ENCODE measurements at places on chromosomes 16 and 17.

DNA sequence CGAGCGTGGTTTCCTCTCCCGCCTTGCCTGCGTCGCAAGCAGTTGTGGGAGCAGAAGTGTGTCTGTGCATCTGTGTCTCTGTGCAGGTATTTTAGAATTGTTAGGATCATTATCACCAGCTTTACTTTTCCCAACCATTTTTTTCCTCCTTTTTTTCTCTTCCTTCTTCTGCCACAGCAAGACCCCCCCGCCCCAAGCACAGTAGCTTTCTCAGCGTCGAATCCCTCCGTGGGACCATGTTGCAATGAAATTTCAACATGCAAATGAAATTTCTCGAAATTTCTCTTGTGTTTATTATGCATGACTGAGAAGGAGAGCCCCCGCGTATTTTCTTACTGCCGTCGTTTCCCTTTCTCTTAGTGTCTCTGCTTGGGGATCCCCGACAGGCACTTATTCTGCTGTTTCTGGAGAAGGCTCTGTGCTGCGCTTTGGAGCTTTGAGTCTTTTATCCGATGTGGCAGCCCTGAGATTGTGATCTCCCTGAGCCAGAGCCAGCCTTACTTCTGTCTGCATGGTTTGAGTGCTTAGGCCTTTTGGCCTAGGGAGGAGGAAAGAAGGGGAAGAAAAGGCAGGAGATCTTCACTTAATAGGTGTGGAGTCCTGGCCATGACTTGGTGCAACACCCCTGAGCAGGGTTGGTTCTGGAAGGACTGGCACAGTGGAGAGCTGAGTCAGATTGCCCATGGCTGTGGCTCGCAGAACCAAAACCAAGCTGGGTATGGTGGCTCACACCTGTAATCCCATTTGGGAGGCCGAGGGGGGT, 5.0 kb downstream of the ARMC7 start:
- DNase-seq = no peak

DNA sequence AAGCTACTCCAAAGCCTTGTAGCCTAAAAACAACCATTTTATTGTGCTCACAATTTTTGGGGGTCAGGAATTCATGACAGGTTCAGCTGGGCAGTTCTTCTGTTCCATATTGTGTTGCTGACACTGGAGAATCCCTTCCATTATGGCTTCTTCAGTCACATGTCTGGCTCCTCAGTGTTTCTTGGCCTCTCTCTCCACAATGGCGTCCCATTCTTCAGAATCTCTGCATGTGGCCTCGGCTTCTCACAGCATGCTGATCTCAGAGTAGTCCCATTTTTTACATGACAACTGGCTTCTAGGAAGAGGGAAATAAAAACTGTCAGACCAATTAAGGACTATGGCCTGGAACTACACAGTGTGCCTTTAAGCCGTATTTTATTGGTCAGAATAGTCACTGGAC, 49.7 kb downstream of the NF1 start:
- DNase-seq = no peak

DNA sequence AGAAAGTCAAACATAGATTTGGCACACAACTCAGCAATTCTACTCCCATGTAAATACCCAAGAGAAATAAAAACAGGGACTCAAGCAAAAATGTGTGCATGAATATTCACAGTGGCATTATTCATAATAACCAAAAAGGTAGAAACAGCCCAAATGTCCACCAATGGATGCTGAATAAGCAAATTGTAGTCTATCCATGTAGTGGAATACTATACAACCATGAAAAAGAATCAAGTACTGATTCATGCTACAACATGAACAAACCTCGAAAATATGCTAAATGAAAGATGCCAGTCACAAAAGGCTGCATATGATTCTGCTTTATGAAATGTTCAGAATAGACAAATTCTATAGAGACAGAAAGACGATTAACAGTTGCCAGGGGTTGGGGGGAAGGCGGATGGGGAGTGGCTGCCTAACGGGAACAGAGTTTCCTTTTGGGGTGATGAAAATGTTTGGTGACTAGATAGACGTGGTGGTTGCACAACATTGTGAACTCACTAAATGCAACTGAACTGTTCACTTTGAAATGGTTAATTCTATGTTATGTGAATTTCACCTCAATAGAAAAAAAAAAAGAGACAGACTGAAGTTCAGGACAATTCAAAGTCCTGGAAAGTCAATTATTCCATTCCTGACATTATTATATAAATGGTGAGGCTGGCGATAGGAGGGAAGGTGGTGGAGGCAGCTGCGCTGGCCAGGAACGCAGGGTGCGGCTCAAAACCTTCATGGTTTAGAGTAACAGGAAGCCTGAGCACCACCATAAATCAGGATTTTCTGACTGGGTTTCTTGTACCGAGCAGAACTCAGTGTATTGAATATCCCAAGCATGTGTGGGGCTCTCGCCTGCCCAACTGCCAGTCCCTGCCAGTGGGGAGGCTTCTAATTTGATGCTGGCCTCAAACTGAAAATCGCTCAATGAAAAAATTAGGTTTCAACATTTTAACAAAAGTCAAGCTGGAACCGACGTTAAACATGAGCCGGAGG, 300.9 kb downstream of the C16orf95 start:
- no peak for DNase-seq

- no peak for DNase-seq
Measured at GRCh38 chr17:6940186-6940649, 55.6 kb upstream of the ALOX12 start.

- DNase-seq = no peak
Measured at GRCh38 chr17:17693253-17694168, 12.3 kb downstream of the RAI1 start.

DNA sequence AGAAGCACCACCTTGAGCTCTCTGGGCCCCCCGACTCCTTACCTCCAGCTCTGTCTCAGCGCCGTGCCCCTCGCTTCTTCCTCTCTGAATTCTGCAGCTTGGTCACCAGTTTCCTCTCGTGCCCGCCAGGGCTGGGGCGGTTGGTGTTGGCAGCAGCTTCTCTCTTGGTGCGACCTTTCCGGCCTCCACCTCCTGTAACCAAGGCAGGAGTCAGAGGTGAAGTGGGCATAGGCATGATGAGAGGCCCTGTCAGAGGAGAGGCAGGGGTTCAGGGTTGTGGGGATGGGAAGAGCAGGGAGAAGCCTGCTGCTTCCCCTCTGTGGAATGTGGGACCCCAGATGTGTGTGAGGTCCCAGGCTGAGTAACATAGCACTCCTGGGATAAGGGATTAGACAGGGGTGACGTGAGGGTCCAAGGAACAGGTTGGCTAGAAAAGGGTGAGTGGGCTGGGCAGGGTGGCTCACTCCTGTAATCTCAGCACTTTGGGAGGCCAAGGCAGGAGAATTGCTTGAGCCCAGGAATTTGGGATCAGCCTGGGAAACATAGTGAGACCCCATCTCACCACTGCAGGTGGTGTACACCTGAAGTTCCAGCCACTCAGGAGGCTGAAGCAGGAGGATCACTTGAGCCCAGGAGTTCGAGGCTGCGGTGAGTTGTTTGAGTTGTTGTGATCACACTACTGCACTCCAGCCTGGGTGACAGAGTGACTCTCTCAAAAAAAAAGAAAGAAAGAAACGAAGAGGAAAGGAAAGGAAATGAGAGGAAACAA, 626 bp downstream of the NUPR1 start:
- no peak for DNase-seq

DNA sequence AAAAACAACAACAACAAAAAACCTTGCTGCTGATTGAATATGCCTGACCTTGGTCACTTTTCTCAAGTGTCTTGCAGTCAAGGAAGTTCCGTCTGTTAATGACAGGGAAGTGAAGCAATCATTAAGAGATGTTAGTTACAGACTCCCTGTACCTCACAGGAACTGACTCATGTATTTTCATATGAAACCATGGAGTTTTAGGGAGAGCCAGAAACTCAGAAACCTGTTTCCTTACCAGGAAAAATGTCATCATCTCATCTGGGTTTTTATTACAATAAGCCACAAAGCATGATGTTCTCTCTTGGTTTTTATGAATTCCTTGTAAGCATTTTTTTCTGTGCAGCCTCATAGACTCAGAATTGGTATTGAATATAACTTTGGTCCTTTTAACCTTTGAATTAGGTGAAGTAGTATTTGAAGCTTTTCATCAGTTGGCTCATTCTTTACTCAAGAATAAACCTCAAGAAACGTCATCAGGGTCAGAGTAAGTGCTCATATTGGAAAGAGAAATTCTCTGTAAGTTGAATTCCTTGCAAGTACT, 10.3 kb downstream of the LYRM1 start:
- DNase-seq = no peak

GRCh38 chr16:46690281-46691178, 1.1 kb downstream of the ORC6 start:
- no peak for DNase-seq

GRCh38 chr16:73448970-73449369, 401.0 kb upstream of the ZFHX3 start:
- DNase-seq = no peak

Data from iPS DF 19.7 (cell line).